Activated CD8-positive, alpha-beta memory T cell treated with anti-CD3 and anti-CD28 coated beads for 1 hour (primary cell): ENCODE measurements at places on chromosomes 12 and 14.

- no peak for DNase-seq
Measured at GRCh38 chr14:95533391-95533821, 1.4 kb upstream of the GLRX5 start.

DNA sequence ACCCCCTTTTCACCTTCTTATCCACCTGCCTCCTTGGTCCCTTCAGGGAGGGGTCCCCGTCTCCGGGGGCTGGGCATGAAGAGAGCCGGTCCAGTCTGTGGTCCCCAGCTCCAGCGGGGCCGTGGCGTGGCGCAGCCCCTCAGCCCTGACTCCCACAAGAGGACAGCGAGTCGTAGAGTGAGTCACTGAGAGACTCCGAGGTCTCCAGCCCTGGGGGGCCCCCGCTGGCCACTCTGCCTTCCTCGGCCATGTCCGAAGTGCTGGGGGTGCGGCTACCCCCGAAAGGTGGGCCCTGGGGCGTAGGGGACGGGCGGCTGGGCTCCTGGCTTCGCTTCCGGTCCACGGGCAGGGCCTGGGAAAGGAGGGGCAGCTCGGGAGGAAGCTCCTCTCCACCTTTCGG is 36.5 kb downstream of the NCKAP5L start:
- DNase-seq, result no peak

- no peak for DNase-seq
Measured at GRCh38 chr12:83656004-83656403, 969.3 kb downstream of the TMTC2 start.

- DNase-seq, result no peak
Measured at GRCh38 chr12:113077057-113077858, 20.7 kb downstream of the DTX1 start.

DNA sequence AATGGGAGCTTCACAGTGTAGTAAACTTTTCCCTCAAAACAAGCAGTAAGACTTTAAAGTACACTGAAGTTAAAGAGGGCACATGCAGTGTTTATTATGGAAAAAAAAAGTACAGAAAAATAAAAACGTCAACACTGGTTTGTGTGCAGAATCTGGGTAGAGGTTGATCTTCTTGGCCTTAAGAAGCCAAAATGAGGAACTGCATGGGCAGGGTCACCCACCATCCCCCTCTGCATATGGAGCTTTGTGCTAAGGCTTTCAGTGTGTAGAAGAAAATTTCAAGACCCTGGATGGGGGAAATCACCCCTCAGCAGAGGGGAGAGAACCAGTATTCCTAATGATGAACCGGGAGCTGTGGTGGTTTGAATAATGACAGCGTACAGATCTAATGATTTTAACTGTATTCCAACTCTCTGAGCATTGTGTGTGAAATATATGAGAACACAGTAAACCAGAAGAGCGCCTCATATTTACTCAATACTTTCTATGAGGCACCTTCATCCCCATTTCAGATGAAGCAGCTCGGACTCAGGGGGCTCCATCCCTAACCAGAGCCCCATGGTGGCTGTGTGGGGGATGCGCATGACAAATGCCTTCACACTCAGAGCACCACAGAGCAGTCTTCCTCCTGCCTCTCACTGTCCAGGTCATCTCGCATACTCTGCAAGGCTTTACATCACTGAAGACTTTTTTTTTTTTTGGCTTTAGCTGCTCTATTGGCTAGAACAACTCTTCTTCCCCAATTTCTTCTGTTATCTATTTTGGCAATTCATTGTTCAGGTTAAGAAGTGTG is 33.4 kb downstream of the ACADS start:
- DNase-seq, result no peak

DNA sequence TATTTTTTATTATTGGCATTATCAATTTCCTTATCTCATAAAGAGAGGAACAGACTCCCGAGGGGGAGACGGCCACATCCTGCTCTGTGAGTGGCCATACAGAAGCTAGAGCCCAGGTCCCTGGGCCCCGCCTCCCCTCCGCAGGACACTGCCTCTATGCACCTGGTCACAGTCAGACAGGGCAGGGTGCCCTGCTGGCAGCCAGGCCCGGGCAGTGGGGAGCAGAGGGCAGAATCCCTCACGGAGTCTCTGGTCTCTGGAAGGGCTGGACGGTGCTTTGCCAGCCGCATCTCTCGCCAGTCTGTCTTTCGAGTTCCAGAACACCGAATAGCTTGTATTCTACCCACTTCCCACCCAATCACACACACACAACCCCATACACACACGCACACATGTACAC is 16.4 kb upstream of the CACNA2D4 start:
- no peak for DNase-seq

- no peak for DNase-seq
Measured at GRCh38 chr12:124953689-124954405, 35.1 kb downstream of the DHX37 start.
